ENCODE measurements at places on chromosomes 5 and 9. TPM values are rescaled to one million over a fixed set of nuclear protein-coding genes. Genes with fewer than 3 reads are reported as not detected.

Gene SLC25A2
- total RNA-seq: not detected

DNA sequence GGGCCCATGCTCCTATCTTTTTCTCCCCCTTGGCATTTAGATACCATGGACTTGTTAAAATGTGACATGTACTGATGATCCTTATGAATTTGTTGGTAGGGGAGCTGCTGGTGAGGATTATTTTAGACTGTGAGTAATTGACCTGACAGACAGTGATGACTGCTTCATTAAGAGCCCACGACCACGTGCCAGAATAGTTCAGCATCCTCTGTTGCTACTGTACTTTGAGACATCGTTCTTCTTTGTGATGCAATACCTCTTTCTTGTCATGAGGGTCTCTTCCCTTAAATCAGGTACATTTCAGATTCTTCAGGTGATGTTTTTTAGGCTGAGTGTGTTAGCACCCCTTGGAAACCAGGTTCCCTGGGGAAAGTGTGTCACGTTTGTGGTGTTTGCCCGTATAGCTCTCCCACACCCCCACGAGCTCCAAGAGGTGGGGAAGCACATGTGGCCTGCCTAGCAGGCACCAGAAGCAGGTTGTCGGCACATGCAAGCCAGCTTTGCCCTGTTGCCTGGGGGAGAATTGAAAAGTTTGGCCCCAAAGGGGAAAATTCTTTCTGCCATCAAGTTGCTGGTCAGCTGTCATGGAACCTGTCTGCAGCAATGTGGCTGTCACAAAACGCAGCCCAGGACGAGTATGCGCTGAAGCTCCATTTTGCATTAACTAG, 25.1 kb downstream of the QRFP start:
- peaks cover 54% of the 10 kb centered on the region for H3K36me3 ChIP-seq
- H3K4me1 ChIP-seq: peaks cover 8% of the 10 kb centered on the region
- DNase-seq: no peak
- no peaks in the 10 kb centered on the region for H3K27me3 ChIP-seq
- H3K27ac ChIP-seq: no peak overlapping the region
- no peak overlapping the region for H3K4me3 ChIP-seq

DNA sequence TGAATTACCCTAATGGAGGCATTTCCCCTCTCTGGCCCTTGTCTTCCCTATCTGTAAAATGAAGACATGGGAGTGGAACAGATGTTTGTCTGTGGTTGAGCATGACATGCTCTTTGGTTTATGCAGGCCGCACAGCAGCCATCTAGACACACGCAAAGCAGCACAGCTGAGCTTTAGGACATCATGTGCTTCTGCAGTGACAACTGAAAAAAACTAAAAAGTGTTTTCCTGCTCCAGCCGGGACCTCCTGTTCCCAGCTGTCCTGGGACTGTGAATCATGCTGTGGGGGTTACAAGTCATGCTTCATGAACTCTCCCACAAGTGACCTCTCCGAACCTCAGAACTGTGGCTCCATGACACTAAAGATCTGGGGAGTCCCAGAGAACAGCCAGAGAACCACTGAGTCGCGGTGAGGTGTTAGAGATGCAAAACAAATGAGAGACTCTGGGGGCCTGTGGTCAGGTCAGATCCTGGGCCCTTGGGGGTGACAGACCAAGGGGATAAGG, 1.7 kb downstream of the SMIM3 start:
- H3K27ac ChIP-seq: no peak overlapping the region
- no peak overlapping the region for H3K4me3 ChIP-seq
- H3K27me3 ChIP-seq: no peaks in the 10 kb centered on the region
- no peaks in the 10 kb centered on the region for H3K36me3 ChIP-seq

DNA sequence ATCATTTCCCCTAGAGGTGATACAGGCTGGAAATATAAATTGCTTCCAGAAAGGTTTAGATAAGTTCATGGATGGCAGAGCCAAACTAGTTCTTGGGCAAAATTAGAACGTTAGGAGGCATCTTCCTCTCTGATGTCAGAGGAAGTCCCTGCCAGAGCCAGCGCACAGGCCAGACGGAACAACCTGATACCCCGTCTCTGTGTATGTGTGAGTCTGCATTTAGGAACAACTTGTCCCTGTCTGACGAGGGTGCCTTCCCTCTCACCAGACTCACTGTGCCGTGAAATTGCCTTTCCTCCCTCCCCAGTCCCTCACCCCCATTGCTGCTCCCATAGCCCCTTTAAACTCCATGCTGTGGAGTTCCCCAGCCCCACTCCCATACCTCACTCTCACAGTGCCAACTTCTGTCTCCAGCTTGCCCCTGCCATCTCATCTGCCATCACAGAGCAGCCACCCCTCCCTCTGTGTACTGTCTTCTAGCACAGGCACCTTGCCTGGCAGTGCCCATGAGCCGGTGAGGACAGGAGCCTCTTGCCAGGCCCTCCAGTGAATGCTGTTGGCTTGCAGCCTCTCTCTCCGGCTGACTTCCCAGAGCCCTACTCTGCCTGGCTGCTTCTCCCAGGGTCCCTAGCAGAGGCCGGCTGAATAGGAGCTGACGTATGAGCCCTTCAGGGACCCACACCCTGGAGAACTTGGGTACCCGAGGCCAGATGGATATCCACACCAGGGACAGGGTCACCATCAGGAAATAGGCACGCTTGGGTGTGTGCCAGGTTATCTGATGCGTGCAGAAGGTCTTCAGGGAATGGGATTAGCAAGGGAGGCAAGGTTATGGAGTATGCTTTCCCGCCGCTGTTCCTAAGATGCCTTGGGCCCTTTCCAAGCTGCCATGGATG, 26.7 kb downstream of the UNC5A start:
- H3K27me3 ChIP-seq: no peaks in the 10 kb centered on the region
- no peak overlapping the region for H3K27ac ChIP-seq
- no peaks in the 10 kb centered on the region for H3K36me3 ChIP-seq
- no peak for DNase-seq
- H3K4me3 ChIP-seq: no peak overlapping the region
- H3K4me1 ChIP-seq: no peaks in the 10 kb centered on the region

Gene SLC46A2
- not detected for total RNA-seq
